Activated naive CD8-positive, alpha-beta T cell treated with anti-CD3 and anti-CD28 coated beads, Interleukin-2, amount 10 ng/mL, durations not matched to agents 7 days and 5 days (primary cell): ENCODE measurements at places on chromosomes 1 and 21.

DNA sequence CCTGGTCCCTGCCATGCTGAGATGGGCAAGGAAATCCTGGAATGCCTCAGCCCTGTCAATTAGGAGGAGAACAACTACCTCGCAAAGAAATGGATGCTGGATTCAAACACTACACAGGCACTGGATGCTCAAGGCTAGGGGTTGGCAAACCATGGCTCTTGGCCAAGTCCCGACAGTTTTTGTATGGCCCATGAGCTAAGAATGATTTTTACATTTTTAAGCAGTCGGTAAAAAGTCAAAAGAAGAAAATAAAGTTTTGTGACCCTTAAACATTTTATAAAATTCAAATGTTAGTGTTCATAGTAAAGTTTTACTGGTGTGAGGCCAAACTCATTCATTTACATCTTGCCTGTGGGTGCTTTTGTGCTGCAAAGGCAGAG, 6.5 kb downstream of the CDK18 start:
- DNase-seq = no peak

- DNase-seq = no peak
These were observed 2.4 kb downstream of the BTG2 start for GRCh38 chr1:203307641-203308126.

GRCh38 chr1:87958716-87959115, 630.0 kb downstream of the LMO4 start:
- no peak for DNase-seq

DNA sequence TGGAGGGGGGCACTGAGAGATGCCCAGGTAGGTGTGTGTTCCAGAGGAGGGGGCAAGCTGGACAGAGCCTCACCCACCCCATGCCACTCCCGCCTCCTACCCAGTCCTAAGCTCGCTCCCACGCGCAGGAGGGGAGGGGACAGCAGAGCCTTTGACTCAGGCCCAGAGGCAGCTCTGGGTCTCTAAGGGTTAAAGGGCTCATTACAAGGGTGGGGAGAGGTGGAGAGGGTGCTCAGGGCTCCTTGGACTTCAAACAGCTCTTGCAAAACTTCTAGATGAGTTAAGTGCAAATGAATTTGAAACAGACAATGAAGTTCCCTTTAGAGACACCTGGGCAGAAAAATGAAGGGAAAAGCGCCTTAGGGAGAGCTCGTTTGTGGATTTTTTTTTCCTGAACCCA, 104.2 kb upstream of the CASZ1 start:
- DNase-seq = no peak

- DNase-seq = no peak
These were observed 2.5 kb upstream of the LINGO4 start for GRCh38 chr1:151807766-151808165.

DNA sequence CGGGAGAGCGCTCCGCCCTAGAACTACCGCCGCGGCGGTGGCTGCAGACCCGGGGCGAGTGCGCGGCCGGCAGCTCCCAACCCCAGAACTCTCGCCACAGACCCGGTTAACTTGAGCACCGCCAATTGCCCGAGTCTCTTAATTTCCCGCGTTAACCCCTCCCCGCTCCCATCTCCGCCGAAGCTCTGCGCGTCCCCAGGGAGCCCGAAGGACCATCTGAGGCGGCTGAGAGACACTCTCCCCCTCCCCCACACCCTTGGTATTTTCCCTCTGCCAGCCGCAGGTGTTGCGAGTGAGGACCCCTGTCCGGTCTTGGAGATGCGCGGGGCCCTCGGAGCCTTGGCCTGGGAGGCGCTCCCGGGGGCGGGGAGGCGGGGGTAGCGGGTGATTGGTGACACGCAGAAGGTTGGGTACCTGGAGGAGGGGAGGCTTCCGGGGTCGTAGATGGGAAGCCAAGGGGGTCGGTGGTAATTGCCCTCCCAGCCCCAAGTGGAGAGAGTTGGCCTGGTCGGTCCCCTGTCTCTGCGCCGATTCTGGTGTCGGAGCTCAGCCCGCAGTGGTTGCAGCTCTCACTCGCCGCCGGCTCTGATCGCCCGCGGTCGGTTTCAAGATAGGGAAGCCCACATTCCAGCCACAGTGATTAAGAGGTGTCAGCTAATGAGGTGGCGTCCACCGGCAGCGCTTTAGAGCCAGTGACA, 858 bp upstream of the SUSD4 start:
- DNase-seq = peak; percentile 34

GRCh38 chr1:151945725-151946722, 36.7 kb upstream of the THEM4 start:
- DNase-seq = peak; percentile 41

GRCh38 chr1:21622466-21623315, 46.5 kb downstream of the RAP1GAP start:
- peak; percentile 76 for DNase-seq
